ENCODE measurements at places on chromosomes 3 and 15.

- DNase-seq: no peak
These were observed 251.0 kb upstream of the TLE3 start for GRCh38 chr15:70348581-70349344.

DNA sequence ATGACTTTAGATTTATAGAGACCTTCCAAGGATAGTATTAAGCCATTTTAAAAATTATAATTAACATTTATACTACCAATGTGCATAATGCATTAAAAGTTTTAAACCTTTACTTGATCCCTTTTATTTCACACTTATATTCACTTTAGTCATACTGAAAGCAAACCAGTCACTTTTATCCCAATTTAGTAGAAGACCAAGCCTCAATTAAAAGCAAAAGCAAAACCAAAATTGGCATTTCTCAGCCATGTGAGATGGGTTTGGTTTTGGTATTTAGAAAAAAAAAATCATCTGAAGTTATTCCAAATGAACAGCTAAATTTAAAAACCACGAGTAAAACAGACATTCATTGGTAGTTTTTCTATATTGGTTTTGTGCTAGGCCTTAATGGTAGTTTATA is 249.4 kb downstream of the LPP start:
- no peak for DNase-seq

- DNase-seq: no peak
These were observed 41.2 kb downstream of the OIP5 start for GRCh38 chr15:41291065-41291631.

DNA sequence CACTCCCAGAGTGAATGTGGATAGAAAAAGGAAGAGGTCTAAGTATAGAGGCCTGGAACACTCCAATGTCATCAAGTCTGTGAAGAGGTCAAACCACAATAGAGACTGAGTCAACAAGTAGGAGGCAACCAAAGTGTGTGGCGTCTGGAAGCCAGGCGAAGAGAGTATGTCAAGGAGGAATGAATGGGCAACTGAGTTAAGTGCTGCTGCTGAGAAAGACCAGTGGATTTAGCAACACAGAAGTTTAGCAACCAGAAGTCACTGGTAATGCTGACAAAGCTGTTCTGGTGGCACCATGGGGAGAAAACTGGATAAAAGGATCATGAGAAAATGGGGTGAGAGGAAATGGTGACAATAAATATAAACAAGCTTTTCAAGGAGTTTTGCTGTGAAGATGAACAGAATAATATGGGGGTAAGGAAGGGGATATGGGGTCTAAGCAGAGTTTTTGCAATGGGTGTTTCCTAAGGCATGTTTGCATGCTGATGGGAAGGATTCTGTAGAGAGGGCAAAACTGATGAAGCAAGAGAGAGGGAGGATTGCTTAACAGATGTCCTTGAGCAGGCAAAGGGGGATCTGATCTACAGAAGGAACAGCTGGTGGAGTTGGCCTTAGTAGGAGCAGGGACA is 38.4 kb downstream of the PCOLCE2 start:
- DNase-seq: no peak
